ENCODE measurements at places on chromosomes 5 and 9.
A peak's percentile ranks its signal among the peaks of the same experiment; 100 is the strongest.

- DNase-seq, result no peak
Measured at GRCh38 chr9:86246752-86247161, 12.7 kb downstream of the C9orf153 start.

- DNase-seq, result no peak
Measured at GRCh38 chr9:15735083-15735857, 182.4 kb downstream of the CCDC171 start.

- DNase-seq, result no peak
Measured at GRCh38 chr5:38639377-38640358, 83.2 kb upstream of the LIFR start.

DNA sequence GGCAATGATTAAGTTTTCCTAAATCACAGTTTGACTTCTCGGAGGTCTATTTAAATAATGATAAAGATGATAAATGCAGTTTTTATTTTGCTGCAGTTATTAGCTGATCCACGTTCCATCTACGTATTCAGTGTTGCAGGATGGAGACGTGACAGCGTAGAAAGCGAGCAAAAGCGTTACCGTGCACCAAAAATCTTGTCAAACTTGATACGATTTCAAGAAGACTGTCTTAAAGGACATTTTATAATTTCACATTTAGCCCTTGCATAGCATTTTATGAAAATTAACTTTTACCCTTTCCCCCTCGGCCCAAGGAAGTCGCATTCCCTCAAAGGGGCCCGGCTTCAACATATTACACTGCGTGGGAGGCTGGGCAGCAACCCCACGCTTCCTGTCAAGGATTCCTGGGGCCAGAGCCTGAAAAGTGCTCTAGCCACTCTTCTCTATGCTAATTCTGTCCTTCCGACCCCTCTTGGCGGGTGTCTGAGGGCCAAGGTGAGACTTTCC lies 7.1 kb upstream of the PURA start:
- no peak for DNase-seq

DNA sequence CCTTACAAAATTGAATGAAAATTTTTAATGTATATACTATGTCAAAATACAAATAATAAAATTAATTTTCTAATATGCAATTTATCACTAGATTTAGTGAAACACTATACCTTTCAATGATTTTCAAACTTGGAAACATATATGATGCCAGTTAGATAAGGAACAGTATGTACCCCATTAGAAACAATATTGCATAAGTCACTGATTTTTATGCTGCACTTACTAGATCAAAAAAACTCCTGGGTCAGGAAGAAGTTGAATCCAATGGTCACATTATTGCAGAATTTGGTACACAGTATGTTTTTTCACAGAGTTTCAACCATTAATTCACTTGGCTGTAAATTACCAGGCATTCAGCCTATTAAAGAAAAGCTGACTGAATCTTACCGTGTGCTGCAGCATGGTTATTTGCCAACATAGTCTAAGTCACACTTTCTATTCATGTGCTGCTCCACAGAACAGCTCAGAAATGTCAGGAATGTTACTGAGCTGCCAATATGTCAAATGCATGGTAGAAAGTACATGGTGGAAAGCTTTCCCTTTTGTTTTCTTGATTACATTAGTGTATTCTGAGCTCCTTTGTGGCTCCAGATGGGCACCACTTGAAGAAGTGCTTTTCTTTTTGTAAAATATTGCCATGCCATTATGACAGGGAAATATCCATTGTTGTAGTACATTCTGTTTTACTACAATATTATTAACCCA lies 9.9 kb upstream of the PRR16 start:
- no peak for DNase-seq

GRCh38 chr9:116237456-116237855 lies 83.9 kb downstream of the PAPPA start:
- DNase-seq, result no peak

DNA sequence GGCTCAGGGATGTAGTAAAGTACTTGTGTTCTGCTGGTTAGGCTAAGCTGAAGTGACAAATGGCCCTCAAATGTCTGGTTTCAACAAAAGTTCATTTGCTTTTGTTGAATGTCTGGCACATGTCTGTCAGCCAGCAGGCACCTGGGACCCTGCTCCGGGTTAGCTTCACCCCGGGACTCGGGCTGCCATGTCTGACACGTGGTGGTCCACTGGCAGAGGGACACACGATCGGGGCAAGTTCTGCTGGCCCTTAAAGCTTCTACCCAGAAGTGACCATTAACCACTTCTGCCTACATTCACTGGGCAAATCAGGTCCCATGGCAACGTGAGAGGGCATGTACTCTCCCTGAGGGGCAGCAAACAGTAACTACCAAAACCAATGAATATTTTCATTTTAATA lies 23.8 kb downstream of the POLR1E start:
- DNase-seq, result no peak

DNA sequence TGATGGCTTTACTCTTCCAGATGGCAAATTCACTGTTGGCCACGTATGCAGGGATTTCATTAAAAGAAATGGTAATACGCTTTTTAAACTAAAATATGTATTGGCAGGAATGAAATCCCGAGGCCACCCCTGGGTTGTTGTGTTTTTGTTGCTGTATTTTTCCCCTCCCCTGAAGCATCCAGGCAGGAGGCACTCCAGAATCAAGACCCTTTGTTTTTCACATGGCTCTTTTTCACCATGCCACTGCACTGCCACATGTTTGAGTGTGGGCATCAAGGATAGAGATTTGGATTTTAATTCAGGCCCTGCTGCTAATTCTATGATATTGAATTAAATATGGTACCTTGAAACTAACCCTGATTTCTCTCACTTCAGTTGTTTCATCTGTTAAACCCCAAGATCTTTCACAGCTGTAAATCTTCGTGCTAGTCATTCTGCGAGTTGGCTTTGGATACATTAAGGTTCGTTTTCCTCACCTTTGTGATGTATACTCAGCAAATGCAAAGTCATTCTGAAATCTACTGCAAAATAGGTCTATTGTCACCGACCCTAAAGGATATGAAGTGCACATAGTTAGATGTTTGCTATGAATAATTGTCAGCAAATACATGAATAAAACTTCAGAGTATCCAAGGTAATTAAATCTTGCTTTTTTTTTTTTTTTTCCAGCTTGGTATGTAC lies 533.4 kb downstream of the PTPRD start:
- no peak for DNase-seq

DNA sequence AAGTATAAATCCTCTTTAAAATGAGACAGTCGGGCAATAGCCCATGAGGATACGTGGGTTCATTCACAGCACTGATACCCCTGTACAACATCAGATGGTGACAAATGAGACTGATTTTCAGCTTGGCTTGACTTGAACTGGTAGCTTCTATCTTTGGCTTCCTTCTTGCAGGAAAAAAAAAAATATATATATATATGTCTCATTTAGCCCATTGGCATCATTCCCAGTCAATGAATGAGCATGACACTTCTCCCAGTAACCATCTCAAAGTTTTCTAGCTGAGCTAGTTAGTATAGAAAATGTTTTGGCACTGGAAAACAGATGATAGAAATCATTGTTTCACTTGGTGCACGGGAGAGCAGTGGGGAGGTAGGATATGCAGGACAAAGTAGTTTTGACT lies 222.5 kb upstream of the TAS2R1 start:
- DNase-seq, result no peak

GRCh38 chr9:125750627-125751011 lies 3.4 kb downstream of the PBX3 start:
- DNase-seq, result no peak

DNA sequence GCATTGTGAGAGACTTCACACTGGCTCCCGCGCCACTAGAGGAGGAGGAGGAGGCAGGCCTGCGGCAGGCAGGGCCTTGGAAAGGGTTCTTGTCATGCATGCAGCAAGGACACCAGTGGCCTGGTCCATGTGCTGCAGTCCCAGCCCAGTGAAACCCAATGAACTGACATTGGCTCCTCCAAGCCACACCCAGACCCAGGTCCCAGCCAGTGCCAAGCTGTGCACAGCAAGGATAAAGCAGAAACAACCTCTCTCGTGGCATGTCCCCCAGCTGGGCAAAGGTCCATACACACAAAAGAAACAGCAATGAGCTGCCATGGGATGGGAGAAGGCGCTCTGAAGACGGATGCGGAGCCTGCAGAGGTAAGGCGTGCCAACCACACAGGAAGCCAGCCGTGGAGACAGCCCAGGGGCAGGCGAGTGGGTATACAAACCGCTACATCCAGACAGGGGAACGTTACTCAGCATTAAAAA lies 89.2 kb downstream of the SEMA4D start:
- peak; percentile 49 for DNase-seq

- DNase-seq, result no peak
Measured at GRCh38 chr9:101443364-101443771, 7.8 kb upstream of the ALDOB start.

- DNase-seq, result no peak
Measured at GRCh38 chr9:114484854-114485443, 20.3 kb downstream of the WHRN start.

DNA sequence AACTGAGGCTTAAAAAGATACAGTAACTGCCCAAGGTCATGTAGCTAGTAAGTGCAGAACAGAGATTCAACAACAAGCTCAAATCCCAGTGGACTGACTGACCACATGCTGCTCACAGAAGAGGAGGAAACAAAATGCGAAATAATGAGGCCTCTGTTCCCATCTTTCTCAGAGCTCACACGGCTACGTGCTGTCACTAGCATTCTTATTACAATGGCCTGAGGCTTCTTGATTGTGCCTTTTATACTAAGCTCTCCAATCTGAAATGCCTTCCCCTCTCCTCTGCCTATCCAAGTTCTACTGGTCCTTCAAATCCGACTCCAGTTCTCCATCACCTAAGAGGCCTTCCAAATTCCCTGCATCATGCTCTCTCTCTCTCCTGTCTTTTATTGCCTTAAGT lies 26.0 kb downstream of the SGTB start:
- DNase-seq, result no peak

DNA sequence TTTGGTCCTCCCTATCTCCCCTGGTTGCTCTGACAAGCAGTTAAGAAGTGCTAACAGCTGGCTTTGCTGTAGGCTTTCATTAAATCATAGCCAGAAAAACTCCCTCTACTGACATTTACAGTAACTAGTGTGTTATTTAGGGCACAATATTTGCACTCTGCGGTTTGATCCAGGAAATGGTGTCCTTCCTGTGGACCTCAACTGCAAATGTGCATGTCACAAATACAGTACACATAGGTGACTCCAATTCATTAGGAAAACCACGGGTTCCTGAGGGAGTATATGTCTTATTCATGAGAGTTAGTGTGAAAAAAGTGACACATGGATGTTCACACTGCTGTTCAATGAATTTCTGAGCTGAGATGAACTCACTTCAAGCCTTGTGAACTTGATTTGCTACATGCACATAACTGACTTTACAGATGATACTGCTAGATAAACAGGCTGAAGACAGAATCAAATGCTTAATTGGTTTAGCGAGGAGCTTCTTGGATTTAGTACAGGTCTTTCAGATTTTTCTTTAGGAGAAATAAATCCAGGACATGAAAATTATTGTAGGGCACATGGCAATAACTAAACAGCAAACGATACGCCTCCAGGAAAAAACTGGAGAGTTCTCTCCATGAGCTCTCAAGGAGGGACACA lies 281.5 kb downstream of the EFNA5 start:
- DNase-seq, result peak; percentile 7

GRCh38 chr5:82917584-82917983 lies 159.6 kb downstream of the TMEM167A start:
- no peak for DNase-seq

- no peak for DNase-seq
Measured at GRCh38 chr5:129172580-129172979, 78.0 kb downstream of the ISOC1 start.

DNA sequence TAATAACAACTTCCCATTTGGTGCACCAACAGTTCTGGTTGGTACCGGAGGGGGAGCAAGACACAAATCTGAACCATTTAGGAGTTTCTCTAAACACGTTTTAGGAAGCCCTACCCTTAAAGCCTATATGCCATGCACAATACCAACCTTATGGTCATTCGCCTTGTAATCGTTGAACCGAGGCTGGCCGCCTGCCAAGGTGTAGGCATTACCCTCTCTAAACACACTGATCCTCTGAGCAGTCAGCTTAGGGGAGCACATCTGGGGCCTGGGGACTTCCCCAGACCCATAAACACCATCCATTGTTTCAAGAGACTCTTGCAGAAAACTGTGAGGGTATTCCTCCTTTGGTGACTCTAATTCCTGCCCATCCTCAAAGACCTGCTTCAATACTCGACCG lies 328 bp downstream of the GRXCR2 start:
- no peak for DNase-seq

DNA sequence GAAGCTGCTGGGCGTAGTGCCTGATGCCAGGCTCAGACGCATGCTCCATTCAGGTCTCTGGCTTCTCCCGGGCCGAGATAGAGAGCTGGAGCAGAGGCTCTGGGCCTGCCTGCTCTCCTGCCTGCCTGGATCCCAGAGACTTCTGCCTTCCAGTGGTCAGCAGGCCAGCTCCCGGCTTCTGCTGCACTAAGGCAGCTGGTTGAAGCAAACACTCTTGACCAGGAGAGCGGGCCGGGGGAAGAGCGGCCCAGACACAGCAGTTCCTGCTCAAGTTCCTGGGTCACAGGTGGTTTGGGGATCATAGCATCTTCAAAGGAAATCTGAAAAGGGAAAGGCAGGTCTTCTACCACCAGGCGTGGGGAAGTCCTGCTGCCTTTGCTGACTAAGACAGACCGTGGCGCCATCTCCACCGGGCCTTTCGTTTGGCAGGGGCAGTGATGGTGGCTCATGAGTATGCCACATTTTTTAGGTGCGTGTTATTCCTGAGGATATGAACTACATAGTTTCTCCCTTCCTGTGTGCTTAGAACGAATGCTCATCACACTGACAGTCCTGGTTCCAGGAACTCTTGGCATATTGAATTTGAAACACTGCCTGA lies 31.1 kb downstream of the AK8 start:
- no peak for DNase-seq

DNA sequence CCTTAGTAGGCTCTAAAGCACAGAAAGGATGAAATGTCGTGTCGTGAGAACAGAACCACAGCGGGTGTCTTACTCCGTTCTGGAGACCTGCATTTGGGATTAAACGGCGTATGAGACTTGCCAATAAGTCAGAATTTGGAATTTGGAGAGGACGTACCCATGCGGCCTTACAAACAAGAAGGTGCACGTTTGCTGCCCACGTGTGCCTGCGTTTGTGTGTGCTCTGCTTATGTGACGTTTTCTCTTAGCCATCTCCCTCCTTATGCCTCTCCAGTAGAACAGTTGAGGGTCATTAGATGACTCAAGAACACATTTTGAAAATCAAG lies 171.6 kb upstream of the OTULINL start:
- DNase-seq, result no peak

DNA sequence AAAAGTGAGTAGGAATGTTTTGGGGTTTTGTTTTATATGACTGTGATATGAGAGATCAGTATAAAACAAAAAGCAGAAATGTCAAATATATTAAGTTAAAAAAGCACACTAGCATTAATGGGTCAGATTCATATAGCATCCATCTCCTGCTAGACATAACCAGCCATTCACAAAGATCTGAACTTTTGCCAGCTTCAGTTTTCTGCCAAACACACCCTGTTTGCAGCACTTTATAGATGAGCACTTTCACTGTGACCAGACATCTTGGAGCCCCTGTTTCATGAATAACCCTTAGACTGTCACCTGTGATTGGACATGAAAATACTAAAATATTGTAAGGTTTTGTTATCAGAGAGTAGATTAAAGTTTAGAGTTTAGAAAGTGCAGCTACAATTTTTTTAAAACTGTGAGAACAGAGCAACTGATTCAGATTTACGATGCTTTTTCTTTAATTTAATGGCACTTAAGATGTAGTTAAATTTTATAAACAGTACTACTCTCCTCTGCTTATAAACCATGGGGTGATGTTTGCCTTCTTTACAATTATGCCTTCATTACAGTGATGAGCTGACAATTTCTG lies 142.6 kb downstream of the KCTD16 start:
- DNase-seq, result no peak

- DNase-seq, result no peak
Measured at GRCh38 chr5:149500922-149501582, 50.2 kb downstream of the CSNK1A1 start.

Measured in stimulated activated CD8-positive, alpha-beta memory T cell treated with anti-CD3 and anti-CD28 coated beads, Interleukin-15, amount 100 ng/mL, for 4 hours (primary cell).